Activated naive CD8-positive, alpha-beta T cell treated with anti-CD3 and anti-CD28 coated beads, Interleukin-2, amount 10 ng/mL, durations not matched to agents 7 days and 5 days (primary cell): ENCODE measurements at places on chromosomes 7 and 10. TPM values are rescaled to one million over a fixed set of nuclear protein-coding genes. Genes with fewer than 3 reads are reported as not detected.

DNA sequence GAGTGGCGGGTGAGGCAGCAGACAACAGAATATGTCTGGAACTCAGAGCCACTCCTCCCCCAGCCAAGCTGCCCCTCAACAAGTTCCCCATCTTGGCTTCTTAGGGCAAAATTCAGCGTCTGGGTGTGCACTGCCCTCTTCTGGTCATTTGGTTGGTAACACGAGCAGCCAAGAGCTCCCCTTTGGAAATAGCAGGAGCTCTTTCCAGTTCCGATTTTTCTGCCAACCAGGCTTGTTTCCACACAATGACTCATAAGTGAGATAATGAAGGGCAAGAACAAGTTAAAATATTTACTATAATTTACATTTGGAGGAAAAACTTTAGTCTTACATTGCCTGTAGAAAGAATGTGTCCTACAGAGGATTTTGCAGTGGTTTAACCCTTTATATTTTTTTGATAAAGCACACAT, 70.5 kb downstream of the ADCYAP1R1 start:
- peak; percentile 45 for DNase-seq
- no peak overlapping the region for H3K27ac ChIP-seq
- H3K36me3 ChIP-seq, result no peaks in the 10 kb centered on the region
- peaks cover 21% of the 10 kb centered on the region for H3K27me3 ChIP-seq
- no peak overlapping the region for H3K4me3 ChIP-seq

The EGFR gene
- total RNA-seq, result not detected

The ERVW-1 gene
- total RNA-seq, result not detected

The NRG3 gene
- not detected for total RNA-seq
